Iris pigment epithelial cell (primary cell): ENCODE measurements at places on chromosomes 7 and 10.

DNA sequence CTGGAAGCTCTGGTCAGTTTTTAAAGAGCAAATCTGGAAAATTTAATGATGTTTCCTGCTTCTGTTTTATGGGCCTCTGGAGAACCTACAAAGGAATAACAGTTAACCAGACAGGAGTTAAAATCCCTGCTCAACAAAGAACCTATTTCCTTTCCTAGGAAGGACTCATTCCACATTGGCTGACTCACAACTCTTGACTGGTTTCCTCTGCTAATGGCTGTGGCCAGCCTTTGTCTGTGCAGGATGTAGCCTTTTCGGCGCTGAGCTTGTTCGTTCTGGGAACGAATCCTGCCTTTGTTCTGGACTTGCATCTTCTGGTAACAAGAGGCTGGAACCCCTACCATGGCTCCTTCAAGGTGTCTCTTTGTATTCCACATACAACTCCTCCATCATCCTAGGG is 112.8 kb upstream of the PDCD4 start:
- DNase-seq: peak; percentile 68

DNA sequence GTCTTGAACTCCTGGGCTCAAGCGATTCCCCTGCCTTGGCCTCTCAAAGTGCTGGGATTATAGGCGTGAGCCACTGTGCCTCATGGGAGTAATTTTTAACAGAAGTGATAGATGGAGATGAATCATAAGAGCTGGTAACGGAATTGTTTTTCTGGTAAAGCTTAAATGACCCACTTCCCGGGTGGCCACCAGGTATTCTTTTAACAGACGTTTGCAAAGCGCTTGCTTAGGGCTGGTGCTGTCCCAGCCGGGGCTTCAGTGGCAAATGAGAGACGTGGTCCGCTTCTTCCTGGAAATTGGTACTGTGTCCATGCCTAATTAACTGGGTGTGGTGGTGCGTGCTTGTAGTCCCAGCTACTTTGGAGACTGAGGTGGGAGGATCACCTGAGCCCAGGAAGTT is 23.5 kb downstream of the CAMK1D start:
- no peak for DNase-seq

DNA sequence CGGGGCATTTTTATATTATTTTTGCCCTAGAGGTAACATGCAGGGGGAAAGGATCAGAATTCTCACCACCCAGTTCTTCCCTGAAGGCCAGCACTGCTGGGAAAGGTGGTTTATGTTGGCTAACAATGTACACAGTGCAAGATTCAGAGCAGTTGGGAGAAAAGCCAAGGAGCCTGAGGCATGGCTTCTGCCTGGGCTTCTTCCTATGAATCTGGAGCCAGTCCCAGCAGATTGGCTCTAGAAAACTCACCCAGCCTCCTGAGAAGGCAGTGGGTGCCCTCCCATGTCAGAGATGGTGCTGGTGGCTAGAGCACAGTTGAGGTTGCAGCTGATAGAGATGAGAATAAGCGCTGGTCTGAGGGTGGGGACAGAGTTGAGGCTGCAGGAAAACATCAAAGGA is 44.7 kb upstream of the GPR26 start:
- DNase-seq: no peak

- DNase-seq: no peak
These were observed 29.0 kb downstream of the FGFBP3 start for GRCh38 chr10:91880310-91880709.

- no peak for DNase-seq
These were observed 656.9 kb upstream of the FOXK1 start for GRCh38 chr7:4025210-4025609.

DNA sequence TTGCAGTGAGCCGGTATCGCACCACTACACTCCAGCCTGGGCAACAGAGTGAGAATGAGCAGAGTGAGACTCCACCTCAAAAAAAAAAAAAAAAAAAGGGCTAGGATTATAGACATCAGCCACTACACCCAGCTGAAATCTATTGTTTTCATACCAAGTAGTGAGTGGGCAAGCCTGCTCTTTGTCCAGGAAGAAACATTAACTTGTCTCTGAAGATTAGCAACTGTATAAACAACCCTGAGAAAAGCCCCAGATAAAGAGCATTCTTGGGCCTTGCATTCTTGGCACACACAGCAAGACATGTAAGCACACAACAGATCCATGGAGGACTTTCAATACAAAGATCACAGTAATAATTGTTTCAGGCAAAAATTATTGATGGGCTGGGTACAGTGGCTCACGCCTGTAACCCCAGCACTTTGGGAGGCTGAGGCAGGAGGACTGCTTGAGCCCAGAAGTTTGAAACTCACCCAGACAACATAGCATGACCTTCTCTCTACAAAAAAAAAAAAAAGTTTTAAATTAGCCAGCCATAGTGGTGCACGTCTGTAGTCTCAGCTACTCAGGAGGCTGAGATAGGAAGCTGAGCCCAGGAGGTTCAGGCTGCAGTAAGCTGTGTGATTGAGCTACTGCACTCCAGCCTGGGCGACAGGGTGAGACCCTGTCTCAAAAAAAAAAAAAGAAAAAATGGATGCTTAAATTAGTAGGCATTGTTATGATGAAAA is 4.4 kb downstream of the PSPH start:
- peak; percentile 96 for DNase-seq

- no peak for DNase-seq
These were observed 191.3 kb upstream of the AGK start for GRCh38 chr7:141359740-141360415.

GRCh38 chr7:117019786-117020590 is 66.7 kb downstream of the ST7 start:
- DNase-seq: peak; percentile 97

DNA sequence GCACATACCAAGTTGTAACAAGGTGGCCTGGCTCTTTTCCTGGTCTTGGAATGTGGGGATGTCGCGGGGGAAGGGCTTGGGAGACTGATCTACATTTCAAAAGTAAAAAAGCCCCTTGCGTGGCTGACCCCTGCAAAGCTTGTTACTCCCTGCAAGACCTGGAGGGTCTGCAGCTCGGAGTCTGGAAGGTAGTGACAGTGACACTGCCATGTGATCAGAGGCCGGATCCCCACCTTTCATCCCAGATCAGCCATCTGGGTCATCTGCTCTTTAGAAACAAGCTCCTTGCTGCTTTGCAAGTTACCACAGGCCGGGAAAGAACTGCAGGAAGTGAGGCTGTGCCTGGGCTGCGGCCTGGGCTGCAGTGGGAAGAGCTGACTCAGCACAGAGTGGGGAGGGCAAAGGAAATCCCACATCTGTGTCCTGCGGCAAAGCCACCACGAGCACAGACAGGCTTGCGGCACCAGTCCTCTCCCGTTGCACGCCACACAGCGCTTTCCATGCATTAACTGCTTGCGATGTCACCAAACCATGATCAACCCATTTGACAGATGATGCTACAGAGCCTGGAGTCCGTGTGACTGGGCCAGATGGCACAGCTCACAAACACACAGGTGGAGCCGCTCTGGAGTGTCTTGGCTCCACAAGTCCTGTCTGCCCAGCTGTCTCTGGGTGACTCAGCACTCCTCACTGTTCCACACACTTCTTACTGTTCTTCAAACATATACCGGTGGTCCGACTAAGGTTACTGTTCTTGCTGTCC is 97.7 kb downstream of the SH3PXD2A start:
- peak; percentile 80 for DNase-seq

GRCh38 chr10:101441541-101442455 is 87.8 kb downstream of the BTRC start:
- peak; percentile 83 for DNase-seq

GRCh38 chr10:1465993-1466764 is 271.1 kb downstream of the ADARB2 start:
- DNase-seq: no peak

DNA sequence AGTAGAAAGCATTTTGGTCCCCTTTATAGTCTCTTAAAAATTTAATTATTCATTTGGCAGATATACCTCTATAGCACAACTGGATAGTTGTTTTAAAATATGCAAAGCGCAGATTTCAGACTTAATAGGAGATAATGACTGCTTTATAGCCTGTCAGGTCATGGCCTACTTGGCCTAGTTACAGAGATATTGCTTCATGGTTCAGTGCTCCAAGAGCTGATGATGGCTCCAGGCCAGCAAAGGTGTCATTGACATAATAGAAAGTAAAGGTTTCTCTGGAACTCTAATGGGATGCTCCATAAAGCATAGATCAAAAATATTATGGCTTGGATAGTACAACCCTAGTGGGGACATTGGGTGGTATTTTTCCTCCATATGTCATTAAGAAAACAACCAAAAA is 285.7 kb downstream of the NXPH1 start:
- no peak for DNase-seq

DNA sequence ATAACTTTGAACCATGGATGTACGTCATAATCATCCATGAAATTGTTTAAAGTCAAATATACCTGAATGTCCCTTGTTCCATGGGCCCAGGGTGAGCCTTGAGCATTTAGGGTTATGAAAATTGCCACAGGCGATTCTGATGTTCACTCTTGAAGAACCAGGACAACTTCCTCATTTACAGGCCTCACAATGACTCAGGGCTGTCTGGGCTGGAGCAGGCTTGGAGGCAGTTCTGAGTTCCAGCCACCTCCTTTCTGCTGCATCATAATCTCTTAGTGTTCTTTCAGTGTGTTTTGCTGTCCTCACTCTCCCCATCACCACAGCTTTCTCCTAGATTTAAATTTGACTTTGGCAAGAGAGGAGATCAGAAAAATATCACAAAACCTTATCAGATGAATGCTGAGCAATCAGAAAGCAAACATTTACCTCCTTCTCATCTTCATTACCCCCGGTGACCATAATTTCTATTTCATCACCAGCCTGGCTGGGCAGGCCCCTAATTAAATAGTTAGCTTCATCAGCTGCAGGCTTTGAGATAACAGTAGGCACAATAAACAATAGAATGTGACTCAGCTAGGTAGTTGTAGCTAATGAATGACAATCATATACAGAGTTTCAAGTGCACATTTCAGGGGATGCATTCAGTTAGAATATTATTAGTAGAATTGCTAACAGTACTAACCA is 571.0 kb downstream of the SH2D4B start:
- no peak for DNase-seq

- no peak for DNase-seq
These were observed 100.3 kb upstream of the SVIL start for GRCh38 chr10:29734962-29735627.

DNA sequence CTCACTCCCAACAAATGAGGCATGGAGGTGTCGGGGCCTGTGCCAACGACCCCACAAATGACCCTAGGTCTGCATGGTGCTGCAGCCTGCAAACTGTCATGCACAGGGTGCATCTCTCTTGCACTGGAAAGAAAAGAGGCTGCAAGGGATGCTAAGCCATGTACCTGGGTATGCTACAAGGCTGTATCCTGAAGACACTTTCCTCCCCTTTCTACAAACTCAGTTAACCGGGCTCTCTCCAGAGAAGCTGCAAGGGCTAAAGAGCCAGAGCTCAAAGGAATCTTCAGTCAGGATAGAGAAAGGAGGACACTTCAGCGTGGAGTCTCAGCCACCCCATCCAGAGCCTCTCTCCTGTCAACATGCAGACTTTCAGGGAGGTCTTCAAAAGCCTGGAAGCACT is 449.0 kb downstream of the GRID1 start:
- no peak for DNase-seq

GRCh38 chr7:93011351-93012294 is 106.2 kb downstream of the SAMD9 start:
- DNase-seq: peak; percentile 98

- DNase-seq: peak; percentile 59
These were observed 47.0 kb upstream of the ZNF107 start for GRCh38 chr7:64618785-64619456.

DNA sequence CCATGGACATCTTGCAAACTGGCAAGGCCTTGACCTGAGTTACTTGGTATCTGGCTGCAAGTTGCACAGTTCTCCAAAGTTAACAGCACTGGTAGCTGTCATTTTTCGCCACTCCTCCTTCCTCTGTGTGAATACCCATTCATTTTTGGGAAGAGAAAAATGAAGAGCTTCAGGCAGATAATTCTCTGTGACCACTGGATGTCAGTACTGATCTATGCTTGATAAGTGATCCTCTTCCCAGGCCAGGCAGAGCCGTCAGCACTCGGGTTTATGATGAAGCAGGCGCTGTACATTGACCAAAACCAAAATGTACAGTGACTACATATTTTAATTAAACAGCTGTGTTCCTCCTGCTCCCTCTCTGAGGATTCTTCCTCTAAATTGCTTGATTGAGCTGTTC is 55.9 kb upstream of the PDZD8 start:
- peak; percentile 32 for DNase-seq

GRCh38 chr10:35517431-35518181 is 87.5 kb upstream of the GJD4 start:
- peak; percentile 58 for DNase-seq

DNA sequence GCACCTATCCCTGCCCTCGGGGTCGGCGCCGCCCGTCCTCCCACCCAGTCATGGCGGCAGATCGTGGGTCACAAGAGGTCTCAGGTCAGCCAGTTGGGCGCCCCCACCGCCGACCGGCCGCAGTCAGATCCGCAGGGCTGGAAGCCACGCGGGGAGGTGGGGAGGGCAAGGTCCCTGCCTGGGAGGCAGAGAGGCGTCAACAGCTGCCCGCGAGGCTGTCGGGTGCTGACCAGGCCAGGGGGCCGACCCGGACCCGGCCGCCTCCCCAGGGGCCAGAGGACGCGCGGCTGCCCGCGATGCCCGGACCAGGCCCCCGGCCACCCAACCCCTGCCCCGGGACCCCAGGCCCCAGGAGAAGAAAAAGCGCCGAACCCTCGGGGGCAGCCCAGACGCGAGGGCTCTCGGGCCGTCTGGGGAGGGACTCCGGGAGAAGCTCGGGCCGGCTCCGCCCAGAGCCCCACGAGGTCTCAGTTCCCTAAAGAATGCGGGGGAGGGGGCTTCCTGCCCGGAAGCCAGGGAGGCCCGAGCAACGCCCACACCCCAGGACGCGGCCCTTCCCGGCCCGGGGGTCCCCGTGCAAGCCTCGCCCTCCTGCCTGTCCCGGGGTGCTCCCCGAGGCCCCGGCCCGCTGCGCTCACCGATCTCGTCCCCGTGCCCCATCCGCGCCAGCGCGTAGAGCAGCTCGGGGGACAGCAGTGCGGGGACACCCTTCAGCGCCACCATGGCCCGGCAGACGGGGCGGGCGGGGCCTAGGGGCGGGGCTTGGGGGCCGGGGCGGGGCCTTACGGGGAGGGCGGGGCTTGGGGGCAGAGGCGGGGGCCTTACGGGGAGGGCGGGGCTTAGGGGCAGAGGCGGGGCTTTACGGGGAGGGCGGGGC is at the start of gene FUOM:
Gene FUOM, minus strand, starts transcription at position 735 of the 877 bp plus-strand sequence. Its CDS starts 12 bp downstream, at position 723.
- peak; percentile 41 for DNase-seq

DNA sequence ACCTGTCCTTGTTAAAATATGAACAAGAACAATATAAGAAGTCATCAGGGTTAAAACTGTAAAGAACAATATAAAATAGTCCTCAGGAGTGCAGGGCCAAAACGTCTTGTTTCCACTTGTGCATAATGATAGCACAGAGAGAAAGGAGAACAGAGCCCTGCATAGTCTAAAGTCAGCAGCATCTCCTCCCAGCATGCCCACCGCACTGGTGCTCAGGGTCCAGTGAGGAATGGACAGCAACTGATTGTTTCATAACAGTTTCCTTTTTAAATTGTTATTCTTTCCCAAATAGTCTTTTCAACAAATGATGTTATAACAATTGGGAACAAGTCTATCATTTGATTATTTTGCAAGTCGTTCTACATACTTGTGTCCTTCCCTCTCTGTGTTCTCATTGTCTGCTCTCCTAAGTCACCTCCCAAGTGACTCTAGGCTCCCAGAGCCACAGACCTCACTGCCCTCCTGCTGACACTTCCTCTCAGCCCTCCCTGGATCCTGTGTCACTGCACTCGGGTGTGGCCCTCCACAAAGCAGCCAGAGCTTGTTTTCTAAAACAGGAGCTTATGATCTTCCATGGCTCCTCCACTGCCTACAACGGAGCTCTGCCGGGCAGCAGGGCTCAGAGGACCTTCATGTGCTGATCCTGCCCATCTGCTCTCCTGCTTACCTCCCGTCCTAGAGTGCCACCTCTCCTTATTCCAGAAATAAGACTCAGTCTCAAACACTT is 27.6 kb downstream of the COBL start:
- DNase-seq: no peak
